CD4-positive, alpha-beta memory T cell (primary cell): ENCODE measurements at places on chromosomes 2 and 18. TPM values are rescaled to one million over a fixed set of nuclear protein-coding genes. Genes with fewer than 3 reads are reported as not detected.

PCARE gene
- not detected for total RNA-seq

DNA sequence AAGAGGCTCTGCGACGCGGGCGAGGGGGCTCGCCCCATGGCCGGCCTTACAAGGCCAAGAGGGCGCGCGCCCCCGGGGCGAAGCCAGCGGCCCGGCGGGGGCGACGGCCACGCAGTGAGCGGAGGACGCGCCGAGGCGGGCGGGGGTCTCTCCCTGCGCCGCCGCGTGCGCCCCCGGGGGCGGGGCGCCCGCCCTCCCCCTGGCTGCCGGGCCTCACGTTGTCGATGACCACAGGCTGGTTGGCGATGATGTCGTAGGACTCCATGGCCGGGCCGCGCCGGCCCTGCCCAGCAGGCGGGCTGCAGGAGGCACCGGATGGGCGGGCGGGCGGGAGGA is 250 bp downstream of the ACTR1B start:
- H3K27ac ChIP-seq = peak overlapping the region; percentile 92
- no peaks in the 10 kb centered on the region for H3K27me3 ChIP-seq
- peak overlapping the region; percentile 99 for H3K4me3 ChIP-seq
- H3K4me1 ChIP-seq = peaks cover 36% of the 10 kb centered on the region

GRCh38 chr2:157923598-157924217 is 47.6 kb upstream of the ACVR1 start:
- H3K27ac ChIP-seq = no peak overlapping the region
- no peaks in the 10 kb centered on the region for H3K36me3 ChIP-seq
- H3K4me1 ChIP-seq = no peaks in the 10 kb centered on the region
- H3K27me3 ChIP-seq = no peaks in the 10 kb centered on the region
- H3K4me3 ChIP-seq = no peak overlapping the region

DNA sequence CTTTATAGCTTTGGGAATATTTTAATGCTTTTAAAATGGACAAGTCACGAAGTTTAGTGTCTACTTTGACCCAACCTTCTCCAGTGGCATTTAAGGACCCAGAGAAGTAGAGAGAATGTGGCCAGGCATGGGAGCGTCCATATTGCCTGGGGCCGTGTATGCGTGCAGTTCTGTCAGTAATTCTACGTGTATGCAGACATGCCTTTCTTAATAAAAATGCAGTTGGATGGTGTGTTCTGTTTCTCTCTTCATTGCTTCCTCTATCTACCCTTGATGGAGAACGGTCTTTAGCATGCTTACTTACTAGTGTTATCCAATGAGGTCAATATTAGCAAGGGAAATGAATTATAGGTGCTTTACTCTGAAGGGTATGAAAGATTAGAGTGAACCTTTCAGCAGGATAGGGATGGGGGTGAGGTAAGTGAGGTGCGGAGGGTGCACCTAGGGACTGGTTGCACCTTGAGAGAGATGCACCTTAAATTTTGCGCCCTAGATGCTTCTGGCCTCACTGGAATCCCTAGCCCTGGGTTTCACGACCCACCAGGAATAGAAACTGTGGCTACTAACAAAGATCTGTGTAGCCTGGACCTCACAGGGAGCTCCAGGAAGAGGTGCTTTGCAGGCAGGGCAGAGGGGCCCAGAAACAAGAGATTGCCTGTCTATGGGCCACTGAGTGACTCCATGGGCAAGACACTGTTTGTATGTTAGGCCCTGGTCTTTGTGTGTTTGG is 194.3 kb downstream of the MYCN start:
- H3K4me3 ChIP-seq = no peak overlapping the region
- H3K27me3 ChIP-seq = no peaks in the 10 kb centered on the region
- no peak overlapping the region for H3K27ac ChIP-seq
- DNase-seq = no peak
- H3K4me1 ChIP-seq = no peaks in the 10 kb centered on the region

DNA sequence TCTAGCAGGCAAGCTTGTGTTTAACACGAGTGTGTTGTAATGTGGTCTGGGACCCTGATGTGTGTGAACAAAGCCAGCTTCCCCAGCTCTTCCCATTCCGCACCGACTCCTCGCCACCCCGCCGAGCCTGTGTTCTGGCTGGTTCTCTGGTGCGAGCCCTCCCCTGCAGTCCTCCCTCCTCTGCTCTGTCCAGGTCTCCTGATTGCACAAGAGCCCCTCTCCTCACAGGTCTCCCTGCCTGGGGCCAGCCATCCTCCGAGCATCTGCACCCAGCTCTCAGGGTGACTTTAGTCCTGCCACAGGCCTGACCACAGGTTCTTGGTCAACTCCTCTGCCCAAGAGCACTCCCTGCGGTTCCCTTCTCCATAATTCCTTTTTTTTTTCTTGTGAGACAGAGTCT is 13.2 kb downstream of the SLC66A3 start:
- no peaks in the 10 kb centered on the region for H3K36me3 ChIP-seq
- no peak overlapping the region for H3K4me3 ChIP-seq
- no peak for DNase-seq
- H3K4me1 ChIP-seq = no peaks in the 10 kb centered on the region
- H3K27ac ChIP-seq = no peak overlapping the region
